ENCODE measurements at places on chromosomes 4 and X.

- no peak for DNase-seq
Observed at GRCh38 chrX:151167791-151168345, 8.5 kb upstream of the GPR50 start.

DNA sequence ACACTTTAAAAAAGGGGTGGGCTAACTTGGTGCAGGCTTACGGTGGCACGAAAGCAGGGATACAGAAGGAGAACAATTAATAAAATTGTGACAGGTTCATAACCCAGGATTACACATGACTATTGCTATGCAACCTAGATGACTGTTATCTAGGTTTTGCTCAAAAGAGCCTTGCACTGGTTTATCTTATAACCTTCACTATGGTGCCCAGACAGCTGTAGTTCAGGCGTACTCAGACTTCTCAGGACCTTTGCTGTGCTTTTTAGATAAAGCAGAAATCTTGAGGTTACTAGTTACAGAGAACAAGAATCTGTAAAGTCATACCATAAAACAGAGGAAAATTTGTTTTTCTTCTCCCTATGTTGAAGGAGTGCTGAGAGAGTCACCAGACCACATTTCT is 44.4 kb downstream of the UGT2A3 start:
- DNase-seq, result no peak

DNA sequence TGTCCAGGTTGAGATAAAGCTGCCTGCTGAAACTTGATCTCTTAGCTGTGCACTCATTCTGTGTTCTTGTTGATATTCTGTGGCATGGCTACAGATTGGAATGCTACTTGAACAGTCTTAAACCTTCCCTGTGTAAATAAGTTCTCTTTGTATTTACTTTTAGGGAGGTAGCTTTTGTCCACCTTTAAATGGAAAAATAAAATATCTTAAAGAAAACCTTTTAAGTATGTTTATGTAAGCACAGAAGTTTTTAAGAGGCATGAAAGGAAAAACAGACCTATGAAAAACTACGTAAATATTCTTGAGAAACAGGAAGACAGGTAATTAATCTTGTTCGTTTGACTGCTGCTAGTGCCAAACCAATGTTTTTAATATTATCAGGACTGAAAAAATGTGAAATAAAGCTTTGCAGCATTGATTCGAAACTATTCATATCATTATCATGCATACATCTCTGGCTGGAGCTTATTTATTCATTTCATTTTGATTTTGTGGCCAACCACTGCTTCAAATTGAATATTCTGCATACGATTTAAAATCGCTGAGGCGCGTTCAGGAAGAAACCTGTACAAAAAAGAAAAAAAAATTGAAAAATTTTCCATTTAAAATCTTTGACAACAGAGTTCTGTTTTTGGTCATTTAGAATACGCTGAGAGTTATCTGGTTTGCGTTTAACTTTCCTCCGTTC is 17.8 kb downstream of the HSD17B13 start:
- no peak for DNase-seq

DNA sequence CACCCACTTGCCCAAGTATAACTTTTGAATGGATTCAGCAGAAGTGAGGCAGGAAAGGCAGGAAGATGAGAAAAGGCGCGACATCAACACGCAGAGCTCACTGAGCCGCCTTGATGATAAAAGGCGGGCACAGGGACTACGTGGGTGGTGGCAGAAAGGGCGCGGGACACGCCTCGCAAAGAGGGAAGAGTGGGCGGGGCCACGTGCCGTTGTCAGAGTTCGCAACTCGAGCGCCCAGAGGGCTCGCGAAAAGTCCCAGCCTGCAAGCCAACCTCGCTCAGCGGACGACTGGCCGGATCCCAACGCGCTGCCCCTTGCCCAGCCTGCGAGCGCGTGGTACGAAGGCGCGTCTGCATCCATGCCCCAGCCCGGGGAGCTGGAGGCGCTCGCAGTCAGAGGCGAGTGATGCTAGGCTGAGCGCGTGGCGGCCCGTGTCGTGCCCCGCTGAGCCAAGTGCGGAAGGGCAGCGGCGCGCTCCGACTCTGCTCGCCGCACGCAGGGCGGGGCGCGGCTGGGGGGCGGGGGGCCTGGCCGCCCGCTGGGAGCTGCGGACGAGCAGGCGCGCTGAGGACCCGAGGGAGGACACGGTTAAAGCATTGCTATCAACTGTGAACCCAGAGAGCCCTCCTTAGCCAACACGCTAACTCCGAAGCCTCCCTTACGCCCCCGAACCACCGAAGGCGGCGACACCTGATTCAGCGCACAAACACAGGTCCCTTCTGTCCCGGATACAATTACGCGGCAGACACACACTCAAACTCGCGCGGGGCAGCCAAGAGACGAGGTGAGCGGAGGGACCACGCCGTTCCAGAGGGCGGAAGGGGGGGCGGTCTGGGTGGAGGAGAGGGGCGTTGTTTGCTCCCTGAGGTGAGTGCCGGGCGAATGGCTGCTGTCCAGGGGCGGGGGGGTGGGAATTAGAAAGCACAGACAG is at the start of gene UGT8:
TSS of gene UGT8 (plus strand) at position 617 of the 931 bp plus-strand sequence. CDS start 24,074 bp downstream, outside the sequence.
- DNase-seq, result peak; percentile 59

DNA sequence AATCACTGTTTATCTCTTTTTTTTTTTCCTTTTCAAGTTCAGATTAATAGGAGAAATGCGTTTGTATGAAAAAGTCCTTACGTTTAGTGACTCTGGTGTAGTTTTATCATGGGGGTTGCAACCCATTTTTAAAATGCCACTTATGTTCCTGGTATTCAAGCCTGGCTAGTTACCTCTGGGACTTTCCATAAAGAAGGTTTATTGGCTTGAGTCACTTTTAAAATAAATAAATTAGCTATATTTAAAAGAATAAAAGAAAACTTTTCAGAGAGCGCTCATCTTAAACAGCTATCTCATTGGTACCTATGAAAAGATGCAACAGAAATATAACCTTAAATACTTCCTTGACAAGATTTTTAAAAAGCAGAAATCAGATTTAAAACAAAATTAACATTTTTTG is 275.0 kb upstream of the IL1RAPL1 start:
- DNase-seq, result no peak

DNA sequence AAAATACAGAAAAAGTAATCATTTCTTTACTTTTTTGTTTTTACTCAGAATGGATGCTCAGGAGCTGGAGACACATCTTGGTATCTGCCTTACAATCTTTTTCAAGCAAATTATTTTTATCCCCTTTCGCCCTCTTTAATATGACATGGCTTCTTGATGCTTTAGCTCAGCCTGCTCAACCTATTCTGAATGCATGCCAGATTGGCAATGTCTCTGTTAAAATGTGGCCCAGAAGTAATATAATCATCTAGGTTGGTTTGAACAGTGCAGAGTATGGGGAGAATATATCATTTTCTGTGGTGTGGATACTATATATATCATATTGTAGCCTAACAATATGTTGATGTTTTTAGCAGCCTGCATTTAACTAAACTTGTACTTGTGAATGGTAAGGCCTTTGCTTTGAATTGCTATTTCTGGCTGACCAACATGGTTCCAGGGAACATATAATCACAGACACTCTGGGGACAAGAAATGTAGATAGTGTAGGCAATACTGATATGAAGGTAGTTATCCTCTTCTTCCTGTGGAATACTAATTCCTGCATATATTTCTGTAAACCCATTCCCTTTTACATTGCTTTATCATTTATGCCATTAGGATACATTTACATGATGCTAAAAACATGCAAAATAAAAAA is 282.7 kb downstream of the PPP3CA start:
- DNase-seq, result no peak

DNA sequence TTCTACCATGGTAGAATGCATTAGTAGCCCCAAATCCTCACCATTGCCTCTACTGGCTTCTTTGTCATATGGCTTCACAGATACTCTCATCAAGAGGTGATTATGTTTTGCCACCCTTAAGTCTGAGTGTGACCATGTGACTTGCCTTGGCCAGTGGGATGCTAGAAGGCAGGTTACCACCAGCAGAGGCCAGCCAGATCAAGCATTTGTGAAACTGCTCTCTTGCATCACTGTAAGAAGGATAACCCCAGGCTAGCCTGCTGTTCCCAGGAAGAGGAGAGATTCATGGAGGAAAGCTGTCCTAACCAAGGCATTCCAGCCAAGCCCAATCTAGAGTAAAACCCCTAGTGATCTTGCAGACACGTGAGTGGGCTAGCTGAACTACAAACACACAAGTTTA is 46.8 kb downstream of the USP46 start:
- DNase-seq, result no peak

DNA sequence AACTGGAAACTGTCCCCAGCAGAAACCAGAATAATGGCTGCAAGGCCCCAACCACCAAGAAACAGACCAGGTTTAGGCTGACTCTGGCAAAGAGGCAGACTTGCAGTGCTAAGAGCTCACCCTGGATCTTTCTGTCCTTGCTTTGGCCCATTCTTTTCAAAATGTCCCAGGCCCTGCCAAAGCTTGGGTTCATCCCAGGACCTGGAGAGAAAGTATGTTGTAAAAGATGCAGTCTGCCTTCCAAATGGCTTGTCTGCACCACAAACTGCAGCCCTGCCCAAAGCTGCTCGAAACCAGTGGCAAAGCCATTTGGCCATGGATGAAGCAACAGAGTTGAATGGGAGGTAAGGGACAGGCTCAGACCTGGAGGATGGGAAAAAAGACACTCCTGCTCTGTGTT is 38.0 kb upstream of the LNX1 start:
- DNase-seq, result no peak

GRCh38 chr4:47473141-47473750 is 9.7 kb upstream of the COMMD8 start:
- DNase-seq, result no peak

DNA sequence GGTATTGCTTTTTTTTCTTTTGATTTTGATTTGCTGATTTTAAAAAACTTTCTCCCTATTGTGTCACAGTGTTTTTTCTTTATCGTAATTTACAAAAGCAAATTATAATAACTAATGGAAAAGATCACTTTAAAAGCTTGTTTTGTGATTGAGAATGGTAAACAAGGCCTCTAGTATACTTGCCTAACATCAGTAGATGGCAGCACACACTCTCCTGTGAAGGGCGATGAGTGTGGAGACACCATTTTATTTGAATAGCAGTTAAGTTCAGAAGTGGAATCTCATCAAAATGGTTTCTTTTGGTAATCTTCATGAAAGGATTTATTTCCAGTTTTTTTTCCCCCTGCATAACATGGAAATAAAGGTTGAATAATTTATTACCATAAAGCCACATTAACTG is 72.3 kb downstream of the PAK3 start:
- no peak for DNase-seq

GRCh38 chrX:153456161-153456560 is 10.3 kb upstream of the TREX2 start:
- DNase-seq, result no peak

DNA sequence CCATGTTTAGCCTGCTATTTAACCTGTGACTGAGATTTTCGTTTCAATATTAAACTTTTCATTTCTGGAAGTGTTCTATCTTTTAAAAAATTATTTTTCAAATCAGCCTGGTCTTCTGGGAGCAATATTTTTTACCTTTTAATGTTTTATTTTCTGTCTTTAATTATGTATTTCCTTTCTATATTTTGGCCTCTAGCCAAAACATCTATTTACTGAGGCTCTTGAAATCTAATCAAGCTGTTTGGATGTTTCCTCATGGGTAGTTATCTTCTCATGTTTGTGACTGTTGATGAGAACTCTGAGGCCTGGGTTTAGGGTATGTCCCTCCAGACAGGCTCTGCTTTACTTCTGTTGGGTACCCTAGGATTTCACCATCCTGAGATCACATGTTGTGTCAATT is 10.3 kb upstream of the SLC10A4 start:
- DNase-seq, result no peak

DNA sequence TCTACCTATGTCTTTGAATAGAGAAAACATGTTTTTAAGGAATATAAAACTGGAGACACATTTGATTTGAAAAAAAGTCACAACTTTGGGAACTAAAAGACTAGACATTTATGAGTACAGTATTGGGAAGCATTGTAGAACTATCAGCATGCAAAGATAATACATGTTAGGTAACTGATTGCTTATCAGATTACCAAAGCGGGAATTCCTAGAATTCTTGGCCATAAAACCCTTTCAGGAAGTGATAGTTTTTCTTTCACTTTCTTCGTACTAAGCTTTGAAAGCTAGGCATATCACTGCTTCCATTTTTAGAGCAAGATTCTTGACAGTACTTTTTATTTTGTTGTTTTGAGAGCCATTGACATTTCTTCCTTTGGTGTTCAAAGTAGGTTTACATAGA is 646.6 kb upstream of the PITX2 start:
- no peak for DNase-seq

Data from RCC 7860 (cell line).